ENCODE measurements at places on chromosomes 1 and 21.

- DNase-seq = no peak
Measured at GRCh38 chr1:15618077-15618654, 908 bp downstream of the DDI2 start.

GRCh38 chr1:151570819-151571218, 30.7 kb downstream of the TUFT1 start:
- DNase-seq = no peak

- no peak for DNase-seq
Measured at GRCh38 chr1:172283766-172284165, 136.7 kb upstream of the C1orf105 start.

GRCh38 chr1:75969550-75969949, 37.3 kb upstream of the ASB17 start:
- DNase-seq = no peak

DNA sequence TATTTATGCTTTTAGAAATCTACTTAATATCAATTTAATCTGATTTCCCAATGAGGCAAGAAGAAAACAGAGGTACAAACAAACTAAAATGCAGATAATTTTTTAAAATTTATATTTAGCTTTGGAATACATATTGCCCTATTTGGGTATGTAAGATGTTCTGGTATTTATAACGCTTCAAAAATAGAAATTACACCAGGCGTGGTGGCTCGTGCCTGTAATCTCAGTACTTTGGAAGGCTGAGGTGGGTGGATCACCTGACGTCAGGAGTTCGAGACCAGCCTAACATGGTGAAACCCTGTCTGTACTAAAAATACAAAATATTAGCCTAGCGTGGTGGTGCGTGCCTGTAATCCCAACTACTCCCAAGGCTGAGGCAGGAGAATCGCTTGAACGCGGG, 13.3 kb downstream of the ITGB3BP start:
- no peak for DNase-seq

GRCh38 chr1:15992582-15993500, 11.2 kb upstream of the SRARP start:
- no peak for DNase-seq

Measured in right renal pelvis (tissue), 4 donors.